Stimulated activated naive CD4-positive, alpha-beta T cell (primary cell): ENCODE measurements at places on chromosomes 12 and 14.

DNA sequence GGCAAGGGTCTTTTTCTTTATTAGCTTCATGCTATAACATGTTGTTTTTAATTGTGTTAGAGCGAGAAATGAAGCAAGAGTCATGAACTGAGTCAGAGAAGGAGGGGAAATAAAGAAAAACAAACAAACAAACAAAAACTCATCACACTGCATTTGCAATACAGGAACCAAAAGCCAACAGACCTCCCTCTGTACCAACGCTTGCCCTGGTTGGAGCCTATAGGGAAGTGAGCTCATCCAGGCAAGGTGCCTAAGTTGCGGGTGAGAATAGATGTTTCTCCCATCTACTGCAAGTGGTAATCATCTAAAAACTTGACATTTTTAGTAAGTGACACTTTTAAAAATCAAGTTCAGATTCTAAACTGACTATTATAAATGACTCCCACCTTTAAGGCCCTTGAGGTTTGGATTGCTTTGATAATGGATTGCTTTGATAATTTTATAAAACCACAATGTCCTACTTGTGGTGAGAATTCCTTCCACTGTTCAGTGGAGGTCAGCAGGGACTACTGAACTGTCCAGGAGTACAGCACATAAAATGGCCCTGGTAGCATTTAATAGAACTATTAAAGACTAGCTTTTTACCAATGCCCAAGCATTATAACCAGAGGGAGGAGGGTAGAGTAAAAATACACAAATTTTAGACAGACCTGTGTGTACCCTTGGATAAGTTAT, 31.3 kb downstream of the SLC38A1 start:
- DNase-seq: no peak

DNA sequence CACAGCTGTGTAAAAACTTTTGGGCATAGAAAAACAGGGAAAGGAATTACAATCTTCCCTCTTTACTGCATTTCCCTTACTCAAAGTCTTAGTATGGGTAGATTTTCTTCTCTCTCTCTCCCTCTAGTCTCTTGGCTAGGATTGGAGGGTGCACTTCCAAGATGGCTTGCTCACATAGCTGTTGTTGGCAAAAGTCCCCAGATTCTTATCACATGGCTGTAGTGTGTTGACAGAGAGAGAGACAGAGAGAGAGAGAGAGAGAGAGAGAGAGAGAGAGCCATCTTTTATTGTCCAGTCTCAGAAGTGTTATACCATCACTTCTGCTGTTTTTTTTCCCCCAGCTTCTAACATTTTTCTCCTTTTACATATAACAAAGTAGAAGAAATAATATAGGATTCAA, 6.3 kb upstream of the OR4E2 start:
- DNase-seq: no peak

DNA sequence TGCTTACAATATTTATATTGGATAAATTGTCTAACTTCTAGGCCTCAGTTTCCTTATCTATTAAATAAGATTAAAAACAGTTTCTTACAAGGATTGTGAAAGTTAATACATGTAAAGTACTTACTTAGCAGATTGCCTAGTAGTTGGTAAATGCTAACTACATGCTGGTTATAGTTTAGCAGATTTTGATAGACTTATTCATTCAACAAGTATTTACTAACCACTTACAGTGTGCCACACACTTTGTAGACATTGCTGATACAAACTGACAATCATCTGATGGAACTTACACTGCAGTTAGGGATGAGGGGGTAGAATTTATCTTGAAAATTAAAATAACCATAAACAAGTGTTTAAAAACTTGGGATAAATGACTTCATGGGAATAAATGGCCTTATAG, 50.4 kb downstream of the ARID2 start:
- DNase-seq: no peak

- DNase-seq: no peak
Measured at GRCh38 chr12:94231709-94232108, 83.3 kb downstream of the PLXNC1 start.

GRCh38 chr12:65004270-65004669, 116.8 kb downstream of the WIF1 start:
- DNase-seq: no peak

GRCh38 chr12:12803186-12803585, 10.0 kb upstream of the DDX47 start:
- DNase-seq: no peak

GRCh38 chr12:56991319-56992246, 14.8 kb downstream of the ZBTB39 start:
- DNase-seq: no peak

- no peak for DNase-seq
Measured at GRCh38 chr12:62136496-62136895, 123.7 kb upstream of the USP15 start.
